EH (cell line): ENCODE measurements at places on chromosomes 1 and 21.
A peak's percentile ranks its signal among the peaks of the same experiment; 100 is the strongest.

- DNase-seq = no peak
Observed at GRCh38 chr1:101219924-101220870, 16.6 kb upstream of the S1PR1 start.

DNA sequence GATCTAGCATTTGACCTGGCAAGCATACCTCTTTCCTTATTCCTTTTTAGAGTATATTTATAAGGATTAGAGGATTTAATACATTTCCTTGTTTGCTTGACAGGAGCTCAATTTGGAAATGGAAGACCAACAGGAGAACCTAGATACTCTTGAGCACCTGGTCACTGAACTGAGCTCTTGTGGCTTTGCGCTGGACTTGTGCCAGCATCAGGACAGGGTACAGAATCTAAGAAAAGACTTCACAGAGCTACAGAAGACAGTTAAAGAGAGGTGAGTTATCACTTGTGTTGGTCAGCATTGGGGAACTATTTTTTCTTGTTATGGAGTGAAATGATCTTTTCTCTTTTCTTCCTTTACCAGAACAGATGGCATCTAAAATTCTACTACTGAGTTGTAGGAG is 123.4 kb upstream of the BMP8A start:
- no peak for DNase-seq

GRCh38 chr1:186659890-186660341 is 20.3 kb downstream of the PTGS2 start:
- no peak for DNase-seq

DNA sequence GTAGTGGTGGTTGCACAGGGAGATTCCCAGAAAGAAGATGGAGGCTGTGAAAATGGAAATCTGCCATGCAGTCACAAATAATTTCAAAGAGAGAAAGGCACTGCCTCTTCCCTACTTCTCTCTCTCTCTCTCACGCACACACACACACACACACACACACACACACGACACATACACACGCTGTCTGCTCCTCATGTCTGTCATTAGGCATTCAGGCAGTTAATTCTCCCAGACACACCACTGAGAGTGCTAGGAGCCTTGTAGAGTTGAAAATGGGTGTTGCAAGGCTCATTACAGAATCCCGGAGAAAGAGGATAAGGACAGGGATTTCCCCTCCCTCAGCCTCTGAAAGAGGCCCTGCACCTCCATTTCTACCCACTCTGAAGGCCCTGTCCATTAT is 47.8 kb upstream of the LRRN2 start:
- DNase-seq = no peak

GRCh38 chr1:209746451-209747165 is 9.2 kb upstream of the TRAF3IP3 start:
- DNase-seq = no peak

- no peak for DNase-seq
Observed at GRCh38 chr1:234920136-234920842, 208.3 kb downstream of the TOMM20 start.

GRCh38 chr1:91804546-91805023 is 81.4 kb downstream of the TGFBR3 start:
- no peak for DNase-seq

- no peak for DNase-seq
Observed at GRCh38 chr1:15295696-15296095, 48.7 kb downstream of the FHAD1 start.

DNA sequence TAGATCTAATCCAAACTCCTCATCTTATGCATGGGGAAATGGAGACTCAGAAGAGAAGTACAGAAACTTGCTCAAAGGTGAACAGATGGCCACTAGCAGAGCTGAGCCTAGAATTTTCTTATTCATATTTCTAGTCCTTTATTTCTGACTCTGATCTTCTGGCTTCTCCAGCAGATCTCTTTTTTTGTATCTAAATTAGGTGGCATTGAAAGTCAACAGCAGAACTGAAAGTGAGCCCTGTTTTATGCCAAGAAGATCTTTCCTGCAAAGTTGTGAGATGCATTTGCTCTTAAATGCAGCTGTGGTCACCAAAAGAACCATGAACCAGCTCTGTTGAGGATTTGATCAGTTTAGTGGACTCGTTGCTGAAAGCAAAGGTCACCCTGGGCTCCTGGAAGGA is 75.5 kb downstream of the KAZN start:
- DNase-seq = no peak

DNA sequence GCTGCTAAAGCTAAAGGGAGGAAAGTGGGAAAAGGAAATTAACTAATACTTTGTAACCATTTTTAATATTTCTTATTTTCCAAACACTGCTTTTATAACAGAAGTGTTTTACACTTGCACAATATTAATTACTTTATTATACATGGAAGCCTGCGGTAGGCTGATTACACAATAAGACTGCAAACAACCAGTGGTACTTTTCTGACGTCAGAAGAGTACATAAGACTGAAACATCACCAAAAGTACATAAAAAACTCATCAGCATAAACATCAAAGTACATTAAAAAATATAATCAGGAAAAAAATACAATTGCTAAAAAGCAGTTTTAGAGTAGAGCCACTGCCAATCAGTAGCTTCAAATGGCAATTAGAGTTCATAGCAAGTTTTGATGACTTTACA is 4.6 kb downstream of the ZNF281 start:
- no peak for DNase-seq

DNA sequence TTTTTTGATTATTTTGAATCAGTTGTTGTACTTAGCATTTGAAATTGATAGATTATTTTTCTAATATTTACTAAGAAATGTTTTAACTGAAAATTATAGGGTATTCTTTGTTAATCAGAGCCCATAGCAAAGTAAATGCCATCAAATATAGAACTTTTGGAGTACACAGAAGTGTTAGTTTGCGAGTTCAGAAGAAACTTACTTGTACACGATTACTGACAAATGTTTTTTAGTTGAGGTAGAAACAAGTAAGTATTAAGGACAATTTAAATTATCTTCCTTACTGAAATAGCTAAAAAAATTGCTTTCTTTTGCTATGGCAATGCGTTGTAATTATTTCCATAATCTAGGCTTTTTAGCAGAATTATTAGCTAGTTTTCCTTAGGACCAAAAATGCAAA is 692.2 kb downstream of the USP25 start:
- DNase-seq = no peak

GRCh38 chr1:200491103-200491502 is 81.3 kb upstream of the ZNF281 start:
- no peak for DNase-seq

DNA sequence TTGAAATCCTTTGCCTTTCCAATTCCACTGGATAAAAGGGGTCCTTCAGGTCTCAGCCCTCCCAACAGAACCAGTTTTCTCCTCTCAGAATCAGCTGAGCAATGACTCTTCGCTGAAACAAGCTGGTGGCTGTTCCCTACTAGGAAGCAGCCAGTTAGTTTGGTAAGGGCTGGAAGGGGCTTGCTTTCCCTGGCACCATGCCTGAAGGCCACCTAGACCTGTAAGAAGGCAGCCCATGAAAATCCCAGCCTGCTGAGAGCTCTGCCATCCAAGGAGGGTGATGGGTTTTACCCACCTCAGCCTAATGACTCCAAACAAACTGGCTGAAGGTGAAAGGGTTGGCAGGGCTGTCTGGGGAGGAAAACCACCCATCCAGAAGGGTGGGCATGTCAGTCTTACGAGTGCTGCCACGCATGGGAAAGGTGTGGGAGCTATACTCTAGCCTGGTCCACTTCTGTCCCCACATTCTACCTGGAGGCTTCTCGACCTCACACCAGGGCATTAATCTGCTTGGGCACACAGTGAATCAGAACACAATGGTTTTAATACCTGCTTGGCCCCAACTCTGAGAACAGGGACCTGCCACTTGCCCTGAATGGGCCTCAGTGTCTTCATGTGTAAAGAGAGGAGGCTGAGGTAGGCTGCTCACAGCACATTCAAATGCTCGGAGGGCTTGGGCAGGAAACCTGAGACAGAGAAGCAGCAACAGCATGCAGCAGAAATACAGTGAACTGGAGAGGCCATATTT is 53.0 kb downstream of the CD46 start:
- DNase-seq = no peak

DNA sequence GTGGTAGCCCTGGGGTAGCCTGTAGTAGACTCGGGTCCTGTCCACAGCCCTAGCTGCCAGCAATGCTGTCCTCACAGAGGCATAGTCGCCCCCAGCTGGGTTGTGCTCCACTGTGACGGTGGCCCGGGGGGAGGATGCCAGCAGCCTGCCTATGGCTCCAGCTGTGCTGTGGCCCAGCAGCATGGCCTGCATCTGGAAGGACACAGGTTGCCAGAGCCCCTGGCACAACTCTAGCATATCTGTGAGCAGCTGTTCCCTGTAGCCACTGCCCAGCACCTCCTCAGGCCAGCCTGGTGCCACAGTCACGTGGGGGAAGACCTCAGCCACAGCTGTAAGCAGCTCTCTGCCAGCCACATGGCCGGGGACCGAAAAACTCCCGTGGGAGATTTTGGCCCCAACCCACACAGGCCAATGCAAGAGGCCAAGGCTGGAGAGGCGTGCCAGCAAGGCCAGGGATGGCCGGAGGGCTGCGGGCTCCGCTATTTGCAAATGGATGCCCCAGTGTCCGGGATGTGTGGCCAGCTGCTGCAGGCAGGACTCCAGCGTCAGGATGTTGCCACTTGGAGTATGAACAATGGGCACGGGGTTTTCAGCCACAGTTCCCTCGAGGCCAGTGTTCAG is 13.9 kb downstream of the FAM151A start:
- DNase-seq = no peak

DNA sequence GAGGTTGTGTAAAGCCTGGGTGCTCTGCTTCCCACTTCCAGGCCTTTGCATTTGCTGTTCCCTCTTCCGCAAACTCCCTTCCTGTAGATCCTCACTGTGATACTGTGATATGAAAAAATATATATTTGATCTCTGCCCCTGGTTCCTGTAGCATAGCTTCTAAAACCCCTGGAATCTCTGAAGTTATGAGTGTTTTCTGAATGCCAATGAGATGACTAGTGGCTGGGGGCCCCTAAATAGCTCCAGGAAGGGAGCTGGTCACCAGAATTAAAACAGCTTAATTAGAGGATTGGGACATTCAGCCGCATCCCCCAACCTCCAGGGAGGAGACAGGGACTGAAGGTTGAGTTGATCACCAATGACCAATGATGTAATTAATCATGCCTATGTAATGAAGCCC is 21.9 kb downstream of the DUSP10 start:
- DNase-seq = peak; percentile 74
